ENCODE measurements at places on chromosomes 4 and X.

DNA sequence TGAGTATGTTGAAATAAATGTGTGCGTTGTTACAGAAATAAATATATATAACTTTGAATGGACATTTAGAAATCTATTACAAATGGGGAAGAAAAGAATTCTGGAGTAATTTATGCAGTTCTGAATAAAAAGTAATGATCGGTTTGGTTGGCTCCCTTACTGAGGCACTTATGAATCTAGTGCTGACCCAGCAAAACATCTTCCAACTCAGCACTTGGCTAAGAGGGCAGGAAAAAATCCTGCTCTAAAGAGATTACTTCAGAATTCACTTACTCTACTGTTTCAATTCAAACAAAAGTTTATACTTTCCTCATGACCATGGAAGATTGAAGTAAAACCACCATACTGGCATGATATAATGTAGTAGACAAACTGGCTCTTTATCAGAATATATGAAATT, 123.9 kb upstream of the RXFP1 start:
- no peak for DNase-seq

- DNase-seq = no peak
Measured at GRCh38 chr4:73161527-73162185, 92.1 kb upstream of the COX18 start.

GRCh38 chrX:129939986-129940385, 34.0 kb downstream of the UTP14A start:
- no peak for DNase-seq

DNA sequence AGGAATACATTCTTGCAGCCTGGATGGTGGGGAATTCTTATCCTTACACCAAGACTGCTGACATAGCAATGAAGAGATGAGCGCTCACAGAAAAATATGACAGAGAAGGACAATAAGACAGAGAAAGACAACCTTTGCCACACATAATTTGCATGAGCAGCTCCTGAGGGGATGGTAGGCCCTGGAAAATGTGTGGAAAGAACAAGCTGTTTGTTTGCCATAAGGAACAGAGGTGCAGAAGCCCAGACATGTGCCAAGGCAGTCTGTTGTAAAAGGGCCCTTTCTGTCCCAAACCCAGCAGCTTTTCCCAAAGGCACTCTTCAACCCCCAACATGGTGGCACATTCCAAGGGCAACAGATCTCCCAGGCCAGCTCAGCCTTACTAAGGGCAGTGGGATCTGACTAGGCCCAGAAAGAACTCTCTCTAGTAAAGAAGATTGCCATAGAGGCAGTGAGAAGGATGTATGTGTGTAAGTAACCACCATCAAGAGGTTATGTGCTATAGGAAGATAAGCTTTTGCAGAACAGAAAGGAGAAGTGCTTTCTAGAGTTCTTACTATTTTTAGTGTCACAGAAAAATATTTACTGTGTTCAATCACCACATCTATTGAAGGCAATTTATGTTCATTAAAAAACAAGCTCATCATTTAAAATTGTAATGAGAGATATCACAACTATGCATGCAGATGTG, 287.0 kb upstream of the RASGEF1B start:
- no peak for DNase-seq

- no peak for DNase-seq
Measured at GRCh38 chr4:187390646-187391045, 604.9 kb upstream of the ZFP42 start.

DNA sequence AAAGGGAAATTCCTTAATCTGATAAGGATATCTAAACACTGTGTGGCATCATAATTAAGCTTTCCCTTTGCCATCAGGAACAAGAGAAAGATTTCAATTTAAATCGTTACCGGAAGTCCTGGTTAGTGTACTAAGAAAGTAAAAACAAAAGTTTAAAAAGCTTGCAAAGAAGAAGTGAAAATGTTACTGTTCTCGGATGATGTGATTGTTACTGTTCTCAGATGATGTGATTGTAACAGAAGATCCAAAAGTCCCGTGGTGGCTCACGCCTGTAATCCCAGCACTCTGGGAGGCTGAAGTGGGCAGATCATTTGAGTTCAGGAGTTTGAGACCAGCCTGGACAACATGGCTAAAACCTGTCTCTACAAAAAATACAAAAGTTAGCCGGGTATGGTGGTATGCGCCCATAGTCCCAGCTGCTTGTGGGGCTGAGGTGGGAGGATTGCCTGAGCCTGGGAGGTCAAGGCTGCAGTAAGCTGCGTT, 62.5 kb downstream of the RGS12 start:
- DNase-seq = no peak

GRCh38 chrX:332916-333610, 14.5 kb upstream of the GTPBP6 start:
- DNase-seq = no peak

DNA sequence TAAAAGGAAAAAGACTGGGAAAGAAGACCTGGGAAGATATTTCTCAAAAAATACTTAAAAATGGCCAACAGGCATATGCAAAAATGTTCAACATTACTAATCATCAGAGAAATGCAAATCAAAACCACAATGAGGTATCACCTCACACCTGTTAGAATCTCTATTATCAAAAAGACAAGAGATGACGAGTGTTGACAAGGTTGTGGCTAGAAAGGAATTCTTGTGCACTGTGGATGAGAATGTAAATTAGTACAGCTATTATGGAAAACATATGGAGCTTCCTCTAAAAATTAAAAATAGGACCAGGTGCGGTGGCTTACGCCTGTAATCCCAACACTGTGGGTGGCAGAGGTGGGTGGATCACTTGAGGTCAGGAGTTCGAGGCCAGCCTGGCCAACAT, 50.0 kb downstream of the C4orf46 start:
- no peak for DNase-seq

- no peak for DNase-seq
Measured at GRCh38 chr4:576991-577498, 950 bp upstream of the TMEM271 start.

DNA sequence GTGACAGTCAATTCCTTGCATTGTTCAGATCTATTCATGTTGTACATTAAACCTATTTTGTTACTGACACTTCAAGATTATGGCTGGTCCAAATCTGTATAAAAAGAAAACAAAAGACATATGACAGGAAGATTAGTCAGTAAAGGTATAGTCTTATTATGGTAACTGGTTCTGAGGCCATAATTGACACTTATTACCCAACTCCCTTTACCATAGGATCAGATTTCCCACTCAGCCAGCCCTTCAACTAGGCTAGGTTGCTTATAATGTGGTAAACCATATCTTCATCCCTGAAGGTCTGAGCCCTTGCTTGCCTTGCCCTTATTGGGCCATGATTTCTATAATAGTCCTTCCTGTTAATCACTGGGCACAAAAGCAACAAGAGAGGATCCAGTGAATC, 289.6 kb downstream of the CXXC4 start:
- DNase-seq = no peak

GRCh38 chrX:136039968-136040367, 54.7 kb downstream of the SLC9A6 start:
- DNase-seq = no peak

GRCh38 chrX:29671421-29671820, 543.9 kb upstream of the MAGEB2 start:
- DNase-seq = no peak

DNA sequence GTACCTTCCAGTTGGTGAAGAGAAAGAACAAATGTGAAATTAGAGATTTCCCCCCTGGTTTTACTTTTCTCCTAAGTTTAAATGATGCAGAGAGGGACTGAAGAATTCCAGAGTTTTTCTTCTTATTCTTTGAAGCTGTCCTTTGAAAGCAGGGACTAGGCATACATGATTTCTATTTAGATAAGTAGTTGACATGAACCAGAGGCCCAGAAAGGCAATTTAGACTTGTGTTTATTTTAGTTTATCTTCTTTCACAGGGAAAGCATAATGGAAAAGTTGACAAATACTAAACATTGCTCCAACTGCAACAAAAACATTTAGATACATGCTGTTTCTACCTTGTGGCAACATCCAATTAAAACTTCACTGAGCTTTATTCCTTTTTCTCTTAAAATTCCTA, 32.0 kb downstream of the PTPN13 start:
- no peak for DNase-seq

GRCh38 chr4:100288811-100289529, 98.7 kb upstream of the DDIT4L start:
- DNase-seq = no peak

DNA sequence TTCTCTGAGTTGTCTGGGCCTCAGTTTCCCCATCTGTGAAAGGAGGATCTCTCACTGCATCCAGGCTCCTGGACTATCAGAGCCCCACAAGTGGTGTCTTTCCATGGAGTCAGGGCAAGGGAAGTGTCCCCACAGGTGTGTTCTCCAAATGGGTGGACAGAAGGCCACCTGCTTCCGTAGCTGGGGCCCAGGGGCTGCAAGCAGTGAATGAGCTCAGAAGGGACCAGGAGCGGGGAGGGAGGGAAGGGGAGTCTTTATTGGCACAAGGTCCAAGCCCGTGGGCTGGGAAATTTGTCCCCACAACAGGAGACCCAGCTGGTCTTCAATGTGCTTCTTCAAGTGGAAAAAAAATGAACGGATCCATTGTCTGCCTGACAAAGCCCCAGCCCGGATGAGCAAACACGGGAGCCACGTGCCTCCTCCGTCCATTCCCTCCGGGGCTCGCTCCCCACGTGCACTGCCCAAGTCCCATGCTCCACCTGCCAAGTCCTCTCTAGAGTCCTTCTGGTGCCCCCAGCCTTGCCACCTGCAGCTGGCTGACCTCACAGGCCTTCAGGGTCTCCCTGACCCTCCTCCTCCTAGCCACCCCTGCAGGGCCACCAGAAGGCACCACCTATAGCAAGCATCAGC, 72.0 kb downstream of the JAKMIP1 start:
- DNase-seq = no peak

DNA sequence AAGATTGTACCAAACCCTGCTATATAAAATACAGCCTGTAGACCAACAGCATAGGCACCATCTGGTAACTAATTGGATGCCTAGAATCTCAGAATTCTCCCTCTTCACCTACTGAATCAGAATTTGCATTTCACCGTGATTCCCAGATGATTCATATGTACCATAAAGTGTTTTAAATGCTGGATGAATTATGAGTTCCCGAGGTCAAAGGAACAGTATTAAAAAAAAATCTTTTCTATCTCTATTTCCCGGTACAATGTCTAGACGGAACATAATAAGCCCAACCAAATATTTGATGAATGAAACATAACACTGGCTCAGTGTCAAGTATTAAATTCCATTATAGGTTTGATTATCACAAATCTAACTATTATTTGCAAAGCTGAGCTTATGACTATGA, 280.0 kb downstream of the ANKRD50 start:
- no peak for DNase-seq

- DNase-seq = no peak
Measured at GRCh38 chr4:57114973-57115372, 4.8 kb upstream of the IGFBP7 start.

DNA sequence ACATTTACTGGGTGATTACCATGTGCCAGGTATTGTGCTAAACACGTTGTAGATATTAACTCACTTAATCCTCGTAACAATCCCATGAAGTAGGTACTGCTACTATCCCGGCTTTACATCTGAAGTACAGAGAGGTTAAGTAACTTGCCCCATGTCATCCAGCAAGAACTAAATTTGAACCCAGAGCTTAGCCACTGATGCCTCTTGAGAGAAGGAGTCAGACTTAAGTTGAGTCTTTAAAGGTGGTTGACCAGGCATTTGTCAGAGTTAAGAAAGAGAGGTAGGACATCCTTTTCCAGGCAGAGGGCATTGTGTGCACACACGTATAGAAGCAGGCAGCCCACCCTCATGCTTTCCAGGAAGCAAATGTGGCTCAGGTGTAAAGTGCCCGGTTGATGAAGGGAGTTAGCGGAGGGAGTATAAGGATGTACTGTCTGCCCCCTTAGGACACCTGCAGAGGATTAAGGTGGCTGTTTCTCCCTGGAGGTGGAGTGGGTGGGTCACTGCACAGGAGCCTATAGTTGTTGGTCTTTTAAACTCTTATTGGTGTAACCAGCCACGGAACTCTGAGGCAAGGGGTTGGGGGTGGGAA, 335 bp upstream of the CD38 start:
- no peak for DNase-seq

- DNase-seq = no peak
Measured at GRCh38 chr4:3338321-3338838, 45.6 kb downstream of the RGS12 start.

GRCh38 chrX:15751155-15751819, 13.2 kb downstream of the CA5B start:
- no peak for DNase-seq

- DNase-seq = no peak
Measured at GRCh38 chr4:64248186-64248585, 161.1 kb downstream of the TECRL start.

GRCh38 chr4:142373610-142374009, 472.5 kb downstream of the INPP4B start:
- DNase-seq = no peak

DNA sequence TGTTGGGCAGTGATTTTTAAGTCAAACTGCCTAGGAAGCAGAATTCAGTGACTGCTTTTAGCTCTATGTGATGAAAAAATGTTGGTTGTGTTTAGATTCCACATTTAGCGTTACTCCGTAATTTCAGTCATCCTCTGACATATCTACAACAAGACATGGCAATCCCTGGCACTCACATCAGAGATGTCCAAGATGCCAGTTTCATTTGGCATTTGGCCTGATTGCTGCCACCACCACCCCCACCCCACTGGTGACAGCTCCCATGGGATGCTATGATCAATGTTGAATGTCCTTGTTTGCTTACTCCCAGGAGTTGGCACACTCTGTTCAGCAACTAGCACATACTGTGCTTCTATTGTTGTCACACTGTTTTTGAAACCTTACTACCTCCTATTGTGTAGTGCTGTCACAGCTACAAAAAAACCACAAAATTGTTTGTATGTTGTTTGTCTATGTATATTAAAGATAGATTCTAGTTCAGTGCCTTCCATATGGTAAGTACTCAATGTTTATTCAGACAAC, 101.4 kb downstream of the AWAT2 start:
- DNase-seq = no peak

- DNase-seq = no peak
Measured at GRCh38 chrX:155998116-155998515, 620 bp downstream of the IL9R start.

DNA sequence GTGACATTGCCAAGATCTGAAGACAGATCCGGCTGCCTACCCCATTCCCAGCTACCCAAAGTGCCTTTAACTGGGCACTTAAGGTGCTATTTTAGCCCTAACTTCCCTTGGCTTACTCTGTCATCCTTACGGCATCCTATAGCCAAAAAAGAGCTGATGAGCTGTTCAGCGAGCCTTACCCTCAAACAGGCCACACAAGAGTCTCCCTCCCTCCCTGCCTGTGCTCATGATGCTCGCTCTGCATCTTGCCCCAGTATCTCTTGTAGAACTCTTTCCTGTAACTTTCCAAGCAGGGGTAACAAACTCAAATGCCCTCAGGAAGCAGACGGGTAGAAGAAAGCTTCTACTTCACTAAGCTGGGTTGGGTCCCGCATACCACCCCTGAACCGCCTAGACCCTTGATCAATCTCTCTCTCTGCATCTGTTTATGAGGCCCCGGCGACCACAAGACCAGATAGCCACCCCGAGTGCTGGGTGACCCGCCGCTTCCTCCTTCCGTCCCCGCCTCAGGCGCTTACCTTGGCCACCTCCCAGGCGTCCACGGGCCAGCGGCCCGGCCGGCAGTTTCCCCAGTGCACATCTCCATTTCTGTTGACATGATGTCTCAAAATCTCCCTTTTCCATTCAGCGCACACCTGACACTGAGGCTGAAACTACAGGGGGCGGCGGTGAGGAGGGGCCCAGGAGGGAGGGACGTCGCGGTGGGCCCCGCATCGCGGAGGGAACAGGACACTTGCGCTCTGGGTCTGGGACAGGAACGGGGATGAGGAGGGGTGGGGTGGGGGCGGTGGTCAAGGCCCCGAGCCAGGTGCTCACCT, 663 bp downstream of the CXorf38 start:
- no peak for DNase-seq

GRCh38 chrX:103536071-103536470, 16.8 kb upstream of the RAB40A start:
- no peak for DNase-seq

Measured in stimulated activated CD4-positive, alpha-beta T cell treated with anti-CD3 and anti-CD28 coated beads, Interleukin-15, amount 100 ng/mL, for 1 hour (primary cell).